ENCODE measurements at places on chromosomes 4 and X.

- no peak for DNase-seq
These were observed 29.5 kb upstream of the IL3RA start for GRCh38 chrX:1306909-1307625.

DNA sequence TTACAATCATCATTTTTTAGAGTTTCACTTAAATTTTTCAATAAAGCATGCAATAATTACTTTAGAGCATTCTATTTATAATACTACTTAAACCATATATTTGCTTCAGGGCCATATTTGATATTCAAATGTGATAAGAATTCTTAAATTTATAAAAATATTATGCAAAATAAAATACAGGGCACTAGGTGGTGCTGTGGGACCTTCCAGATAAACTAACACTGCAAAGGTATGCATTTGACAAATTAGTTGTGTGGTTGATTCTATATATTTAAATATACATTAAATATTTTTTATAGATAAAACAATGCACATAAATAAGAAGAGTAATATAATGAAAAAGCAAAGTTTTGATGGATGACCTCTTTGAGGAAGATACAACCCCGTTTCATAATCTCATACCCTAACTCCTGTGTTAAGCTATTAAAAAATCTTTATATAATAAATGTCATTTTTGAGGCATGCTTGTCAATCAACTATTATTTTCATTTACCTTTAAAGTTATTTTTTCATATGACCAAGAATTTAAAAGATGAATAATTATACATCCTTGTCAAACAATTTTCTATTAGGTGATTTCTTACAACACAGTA lies 128.4 kb downstream of the REELD1 start:
- DNase-seq, result no peak

GRCh38 chr4:37697566-37697965 lies 11.4 kb upstream of the RELL1 start:
- DNase-seq, result no peak

DNA sequence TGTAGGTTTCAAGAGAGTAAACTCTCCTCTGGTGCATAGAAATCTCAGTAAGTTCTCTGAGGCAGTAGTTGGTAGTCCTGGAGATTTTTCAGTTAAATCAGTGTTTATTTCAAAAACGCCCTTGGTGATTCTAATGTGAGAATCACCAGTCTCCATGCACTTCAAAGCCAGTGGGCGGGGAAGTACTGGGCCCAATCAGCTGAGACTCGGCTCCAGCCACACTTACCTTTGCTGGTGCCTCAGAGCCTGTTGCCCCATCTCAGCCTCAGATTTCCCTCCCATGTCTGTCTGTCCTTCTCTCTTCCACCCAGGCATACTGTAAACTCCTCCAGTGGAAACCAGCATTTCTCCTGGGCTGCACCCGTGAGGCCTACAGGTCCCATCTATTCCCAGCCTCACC lies 7.4 kb upstream of the MGST2 start:
- DNase-seq, result no peak

DNA sequence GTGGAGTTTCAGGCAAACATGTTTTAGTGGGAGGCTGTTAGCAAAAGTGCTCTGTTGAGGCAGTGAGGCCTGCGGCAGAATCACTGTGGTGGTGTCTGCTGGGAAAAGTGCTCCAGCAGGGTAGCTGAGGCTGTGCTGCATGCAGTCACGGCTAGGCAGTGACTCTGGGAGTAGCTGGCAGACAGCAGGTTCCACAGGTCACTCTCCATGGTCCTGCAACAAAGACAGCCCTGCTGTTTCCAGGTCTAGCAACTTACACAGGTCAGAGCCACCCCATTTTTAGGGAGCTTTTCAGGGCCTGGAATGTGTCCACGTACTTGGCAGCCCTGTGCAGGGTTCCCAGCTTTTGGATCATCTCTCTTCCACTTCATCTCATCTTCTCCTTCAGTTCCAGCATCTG lies 184.3 kb downstream of the NAA11 start:
- no peak for DNase-seq

- DNase-seq, result no peak
These were observed 222.6 kb downstream of the NDST4 start for GRCh38 chr4:114890773-114891172.

DNA sequence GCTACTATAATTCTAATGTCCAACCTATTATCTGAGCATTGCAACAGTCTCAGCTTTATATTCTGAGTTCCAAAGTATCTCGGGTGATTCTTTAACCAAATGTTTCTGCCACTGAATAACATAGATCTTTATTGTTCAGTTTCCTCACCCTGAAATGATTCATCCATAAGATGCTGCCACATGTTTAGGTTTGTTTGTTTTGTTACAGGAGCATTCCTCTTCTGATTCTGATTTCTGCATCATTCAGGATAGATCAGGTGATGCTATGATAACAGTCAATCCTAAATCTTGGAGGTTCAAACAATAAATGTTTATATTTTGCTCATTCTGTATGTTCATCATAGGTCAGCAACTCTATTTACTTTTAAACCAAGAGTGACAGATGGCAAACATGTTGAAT lies 927.6 kb downstream of the PCDH7 start:
- no peak for DNase-seq

DNA sequence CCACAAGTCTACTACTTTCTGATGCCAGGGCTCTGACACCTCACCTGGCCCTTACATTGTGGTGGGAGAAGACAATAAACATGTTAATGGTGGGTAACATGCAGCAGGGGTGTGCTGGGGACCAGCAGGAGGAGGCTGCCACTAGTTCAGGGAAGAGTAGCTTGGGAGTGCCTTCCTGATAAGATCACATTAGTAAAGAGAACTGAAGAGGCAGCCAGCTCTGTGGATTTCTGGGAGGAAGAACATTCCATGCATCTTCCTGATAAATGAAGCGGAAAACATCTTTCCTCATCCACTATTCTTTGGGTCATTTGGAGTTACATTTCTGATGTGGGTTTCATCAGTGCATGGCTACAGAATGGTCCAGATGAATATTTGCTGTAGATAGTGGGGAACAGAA lies 9.0 kb downstream of the RNF150 start:
- DNase-seq, result no peak

DNA sequence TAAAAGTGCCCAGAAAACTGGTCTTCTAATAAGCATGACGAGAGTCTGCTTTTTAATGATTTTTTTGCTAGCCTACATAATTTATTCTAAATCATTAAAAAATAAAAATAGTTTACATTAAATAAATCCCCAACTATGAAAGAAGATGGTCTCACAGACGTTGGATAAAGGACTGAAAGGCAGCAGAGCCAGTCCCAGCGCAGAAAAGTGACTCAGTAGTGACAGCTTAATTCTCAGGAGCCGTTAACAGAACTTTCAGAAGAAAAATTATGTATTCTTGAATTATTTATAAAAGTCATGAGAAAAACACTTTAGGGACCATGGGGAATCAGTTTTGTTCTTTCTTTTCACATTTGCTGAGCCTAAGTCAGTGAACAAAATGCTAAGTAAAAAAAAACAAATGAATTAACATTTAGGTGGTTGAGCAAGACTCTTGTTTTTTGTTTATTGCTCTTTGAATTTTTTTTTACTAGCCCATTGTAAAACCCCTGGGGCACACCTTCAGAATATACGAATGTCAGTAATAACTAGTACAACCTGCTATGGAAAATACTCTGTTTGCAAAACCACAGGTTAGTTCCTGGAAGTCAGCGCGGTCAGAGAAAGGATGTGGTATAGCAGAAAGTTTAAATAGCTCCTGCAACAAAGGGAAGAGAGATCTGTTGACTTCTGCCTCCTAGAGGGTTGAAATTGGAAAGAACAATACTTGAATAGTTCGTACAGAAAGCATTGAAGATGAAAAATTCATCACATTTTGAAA lies 50.4 kb upstream of the CCDC160 start:
- no peak for DNase-seq
